Stimulated activated CD4-positive, alpha-beta T cell treated with anti-CD3 and anti-CD28 coated beads, Interleukin-2, amount 100 ng/mL, for 24 hours (primary cell): ENCODE measurements at places on chromosomes 7 and 10.
A peak's percentile ranks its signal among the peaks of the same experiment; 100 is the strongest.

DNA sequence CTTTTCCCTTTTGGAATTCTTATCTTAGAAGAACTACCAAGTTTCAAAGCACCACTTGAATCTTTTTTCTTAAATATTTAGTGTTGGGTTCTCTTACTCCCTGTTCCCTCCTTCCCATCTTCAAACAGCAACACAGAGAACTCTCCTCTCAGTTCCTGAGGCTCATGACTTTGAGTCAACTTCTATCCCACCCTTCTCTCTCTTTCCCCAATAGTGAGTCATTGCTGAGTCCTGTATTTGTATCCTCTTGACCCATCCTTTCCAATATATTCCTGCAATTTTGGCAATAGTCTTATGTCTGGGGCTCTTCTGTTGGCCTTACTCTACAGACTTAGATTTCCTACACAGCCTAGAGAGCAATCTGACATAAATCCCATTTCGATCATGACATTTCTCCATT is 20.8 kb upstream of the JCAD start:
- no peak for DNase-seq

DNA sequence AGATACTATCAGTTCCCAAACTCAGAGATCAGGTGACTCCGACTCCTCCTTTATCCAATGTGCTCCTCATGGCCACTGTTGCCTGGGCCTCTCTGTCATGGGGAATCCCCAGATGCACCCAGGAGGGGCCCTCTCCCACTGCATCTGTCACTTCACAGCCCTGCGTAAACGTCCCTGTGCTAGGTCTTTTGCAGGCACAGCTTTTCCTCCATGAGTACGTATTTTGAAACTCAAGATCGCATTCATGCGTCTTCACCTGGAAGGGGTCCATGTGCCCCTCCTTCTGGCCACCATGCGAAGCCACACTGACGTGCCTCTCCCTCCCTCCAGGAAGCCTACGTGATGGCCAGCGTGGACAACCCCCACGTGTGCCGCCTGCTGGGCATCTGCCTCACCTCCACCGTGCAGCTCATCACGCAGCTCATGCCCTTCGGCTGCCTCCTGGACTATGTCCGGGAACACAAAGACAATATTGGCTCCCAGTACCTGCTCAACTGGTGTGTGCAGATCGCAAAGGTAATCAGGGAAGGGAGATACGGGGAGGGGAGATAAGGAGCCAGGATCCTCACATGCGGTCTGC is 162.2 kb downstream of the EGFR start:
- DNase-seq = no peak

GRCh38 chr7:98922392-98923187 is 44.3 kb downstream of the TRRAP start:
- no peak for DNase-seq

DNA sequence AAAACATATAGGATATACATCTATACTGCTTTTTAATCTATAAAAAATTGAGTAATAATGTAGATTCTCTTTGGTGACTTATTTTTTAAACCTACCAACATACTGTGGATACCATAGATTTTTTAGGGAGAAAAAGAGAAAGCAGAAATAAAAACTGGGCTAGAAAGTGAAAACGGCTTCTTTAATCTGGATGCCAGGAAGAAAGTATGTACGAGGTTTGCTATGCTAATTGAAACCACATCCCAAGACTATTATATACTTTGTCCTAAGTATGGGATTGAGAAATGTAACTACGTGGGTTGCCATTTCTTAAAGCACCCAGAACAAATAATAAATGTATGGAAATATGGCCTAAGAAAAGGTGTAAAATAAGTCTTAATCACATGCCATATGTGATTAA is 129.0 kb upstream of the NFE2L3 start:
- no peak for DNase-seq

DNA sequence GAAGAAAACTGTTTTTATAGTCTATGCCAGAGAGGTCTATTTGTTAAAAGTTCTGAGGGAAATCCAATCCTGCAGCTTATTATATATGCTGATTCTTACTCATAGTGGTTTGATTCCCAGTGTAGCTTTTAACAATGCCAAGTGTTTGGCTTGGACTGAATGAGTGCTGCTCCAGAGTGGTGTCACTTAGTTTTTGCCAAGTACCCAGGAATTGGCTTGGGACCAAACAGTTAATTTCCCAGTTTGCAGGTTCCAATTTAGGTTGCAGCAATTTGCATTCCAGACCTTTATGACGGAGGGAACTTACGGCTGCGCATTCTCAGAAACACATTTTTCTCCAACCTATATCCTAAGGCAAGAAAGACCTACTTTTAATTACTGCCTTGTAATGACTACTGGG is 32.4 kb downstream of the NSUN6 start:
- DNase-seq = no peak

DNA sequence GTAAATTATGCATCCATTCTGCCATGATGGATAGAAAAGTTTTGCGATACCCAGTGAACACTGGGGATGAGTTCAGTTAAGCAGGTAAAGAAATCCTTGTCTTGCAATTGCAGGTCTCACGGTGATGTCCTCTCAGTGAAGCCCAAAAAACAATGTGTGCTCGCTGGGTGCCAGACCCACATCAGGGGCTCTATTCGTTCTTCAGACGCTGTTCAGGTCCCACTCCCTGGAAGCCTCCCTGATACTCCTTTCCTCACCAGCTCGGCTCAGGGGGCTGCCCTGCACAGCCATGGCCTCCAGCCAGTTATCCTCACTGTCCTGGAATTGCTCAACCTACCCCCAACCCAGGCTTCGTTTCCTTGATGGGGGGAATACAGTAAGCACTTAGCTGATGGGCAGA is 323.5 kb downstream of the ADARB2 start:
- no peak for DNase-seq

DNA sequence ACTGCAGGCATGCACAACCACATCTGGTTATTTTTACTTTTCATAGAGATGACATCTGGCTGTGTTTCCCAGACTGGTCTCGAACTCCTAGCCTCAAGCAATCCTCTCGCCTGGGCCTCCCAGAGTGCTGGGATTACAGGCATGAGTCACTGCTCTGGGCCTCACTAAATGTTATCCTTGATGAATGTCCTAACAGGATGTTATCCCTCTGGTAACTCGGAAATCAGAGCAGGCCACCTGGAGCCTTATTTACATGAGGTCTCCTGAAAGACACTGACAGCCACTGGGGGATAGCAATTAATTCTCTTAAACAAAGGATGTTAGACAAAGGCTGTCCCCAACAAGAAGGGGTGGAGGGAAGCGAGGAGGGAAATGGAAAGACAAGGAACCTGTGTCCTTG is 4.5 kb upstream of the ZNF438 start:
- no peak for DNase-seq

- DNase-seq = no peak
Measured at GRCh38 chr7:144391823-144392255, 11.7 kb downstream of the NOBOX start.

DNA sequence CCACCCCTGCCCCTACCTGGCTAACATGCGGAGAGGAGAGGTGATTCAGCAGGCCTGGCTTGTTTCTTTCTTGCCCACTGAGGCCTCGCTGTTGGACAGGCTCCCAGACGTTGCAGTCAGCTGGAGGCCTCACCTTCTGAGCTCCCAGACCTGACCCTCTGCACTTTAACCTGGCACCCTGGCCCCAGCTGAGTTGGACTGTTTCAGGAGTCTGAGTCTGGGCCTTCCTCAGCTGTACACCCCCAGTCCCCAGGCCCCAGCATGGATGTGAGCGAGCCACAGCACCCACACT is 35.0 kb downstream of the UNC5B start:
- DNase-seq = no peak

- DNase-seq = no peak
Measured at GRCh38 chr10:17109475-17110207, 20.0 kb downstream of the CUBN start.

DNA sequence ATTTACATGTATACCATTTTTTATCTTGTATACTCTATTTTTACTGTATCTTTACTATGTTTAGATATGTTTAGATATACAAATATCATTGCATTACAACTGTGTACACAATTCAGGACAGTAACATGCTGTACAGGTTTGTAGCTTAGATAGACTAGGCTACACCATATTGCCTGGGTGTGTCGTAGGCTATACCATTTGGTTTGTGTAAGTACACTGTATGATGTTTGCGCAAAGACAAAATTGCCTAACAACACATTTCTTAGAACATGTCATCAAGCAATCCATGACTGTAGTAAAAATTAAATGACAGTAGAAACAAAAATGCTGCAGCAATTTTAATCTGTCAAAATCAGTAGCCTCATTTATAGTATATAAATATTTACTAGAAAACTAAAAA is 812.2 kb downstream of the GRM8 start:
- DNase-seq = no peak

DNA sequence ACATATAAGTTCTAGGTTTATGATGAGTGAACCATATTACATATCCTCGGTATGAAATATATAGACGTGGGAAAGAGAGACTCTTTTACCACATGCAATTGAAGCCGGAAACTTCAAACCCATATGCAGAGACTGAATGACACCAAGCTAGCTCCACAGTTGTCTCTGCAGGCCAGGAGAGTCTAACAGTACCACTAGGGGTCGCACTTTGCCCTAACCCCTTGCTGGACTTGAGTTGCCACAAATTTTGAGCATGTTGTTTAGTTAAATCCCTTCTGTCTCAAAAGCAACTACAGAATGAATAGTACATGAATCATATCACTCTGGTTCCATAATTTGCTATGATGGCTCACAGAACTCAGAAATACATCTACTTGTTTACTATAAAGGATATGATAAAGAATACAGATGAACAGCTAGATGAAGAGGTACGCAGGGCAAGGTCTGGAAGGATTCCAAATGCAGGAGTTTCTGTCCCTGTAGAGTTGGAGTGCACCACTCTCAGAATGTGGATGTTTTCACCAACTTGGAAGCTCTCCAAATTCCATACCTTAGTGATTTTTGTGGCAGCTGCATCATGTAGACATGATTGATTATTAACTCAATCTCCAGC is 112.4 kb upstream of the YAE1 start:
- DNase-seq = peak; percentile 52

GRCh38 chr7:2204446-2204845 is 28.3 kb downstream of the MAD1L1 start:
- no peak for DNase-seq

GRCh38 chr7:50539725-50540124 is 25.5 kb downstream of the DDC start:
- DNase-seq = no peak

DNA sequence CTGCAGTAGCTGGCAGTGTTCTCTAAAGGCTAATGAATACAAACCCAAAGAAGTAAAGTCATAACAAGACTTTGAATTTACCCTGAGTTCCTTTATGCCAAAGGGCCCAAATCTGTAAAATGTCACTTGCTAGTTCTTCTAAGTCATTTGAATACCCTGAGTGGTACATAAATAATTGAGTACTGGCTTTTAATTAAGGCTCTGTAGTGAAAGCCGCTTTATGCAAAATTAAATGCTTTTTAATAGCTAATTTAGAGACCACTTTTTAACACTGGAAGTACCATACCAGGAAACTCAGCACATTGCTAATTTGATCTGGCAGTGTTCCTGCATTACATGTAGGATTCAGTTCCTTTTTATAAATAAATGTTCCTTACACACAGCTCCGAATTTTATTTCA is 24.0 kb upstream of the TSPAN13 start:
- no peak for DNase-seq

GRCh38 chr10:22927661-22928403 is at the start of gene ARMC3:
Gene ARMC3, plus strand, starts transcription at chr10:22928053. Its CDS starts 3,944 bp downstream, at chr10:22931997.
- DNase-seq = peak; percentile 65

GRCh38 chr10:79155301-79156081 is 86.7 kb downstream of the ZMIZ1 start:
- no peak for DNase-seq

- no peak for DNase-seq
Measured at GRCh38 chr10:13399752-13400151, 51.7 kb upstream of the SEPHS1 start.

DNA sequence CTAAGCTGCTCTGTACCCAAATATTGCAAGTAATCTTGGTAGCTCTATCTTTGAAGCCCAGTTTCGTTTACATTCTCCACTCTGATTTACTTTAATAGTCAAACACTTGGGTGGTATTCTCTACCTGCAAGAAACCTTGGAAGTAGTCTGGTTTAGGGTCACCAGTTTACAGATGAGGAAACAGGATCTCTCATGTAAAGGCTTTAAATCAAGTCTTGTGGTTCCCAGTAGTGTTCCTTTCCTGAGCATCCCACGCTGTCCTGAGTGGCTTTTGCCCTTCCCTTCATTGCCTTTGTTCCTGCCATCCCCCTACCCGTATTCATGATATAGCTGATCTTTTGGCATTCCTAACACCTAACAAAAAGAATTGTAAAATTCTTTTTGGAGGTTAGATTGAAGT is 20.3 kb downstream of the EXOC4 start:
- no peak for DNase-seq

GRCh38 chr10:102492344-102492939 is 10.1 kb downstream of the ACTR1A start:
- DNase-seq = no peak

- DNase-seq = no peak
Measured at GRCh38 chr7:3688071-3688470, 387.0 kb downstream of the SDK1 start.

GRCh38 chr10:110226926-110227641 is 19.7 kb downstream of the MXI1 start:
- peak; percentile 79 for DNase-seq

GRCh38 chr7:24830440-24831050 is 73.3 kb upstream of the GSDME start:
- DNase-seq = no peak

DNA sequence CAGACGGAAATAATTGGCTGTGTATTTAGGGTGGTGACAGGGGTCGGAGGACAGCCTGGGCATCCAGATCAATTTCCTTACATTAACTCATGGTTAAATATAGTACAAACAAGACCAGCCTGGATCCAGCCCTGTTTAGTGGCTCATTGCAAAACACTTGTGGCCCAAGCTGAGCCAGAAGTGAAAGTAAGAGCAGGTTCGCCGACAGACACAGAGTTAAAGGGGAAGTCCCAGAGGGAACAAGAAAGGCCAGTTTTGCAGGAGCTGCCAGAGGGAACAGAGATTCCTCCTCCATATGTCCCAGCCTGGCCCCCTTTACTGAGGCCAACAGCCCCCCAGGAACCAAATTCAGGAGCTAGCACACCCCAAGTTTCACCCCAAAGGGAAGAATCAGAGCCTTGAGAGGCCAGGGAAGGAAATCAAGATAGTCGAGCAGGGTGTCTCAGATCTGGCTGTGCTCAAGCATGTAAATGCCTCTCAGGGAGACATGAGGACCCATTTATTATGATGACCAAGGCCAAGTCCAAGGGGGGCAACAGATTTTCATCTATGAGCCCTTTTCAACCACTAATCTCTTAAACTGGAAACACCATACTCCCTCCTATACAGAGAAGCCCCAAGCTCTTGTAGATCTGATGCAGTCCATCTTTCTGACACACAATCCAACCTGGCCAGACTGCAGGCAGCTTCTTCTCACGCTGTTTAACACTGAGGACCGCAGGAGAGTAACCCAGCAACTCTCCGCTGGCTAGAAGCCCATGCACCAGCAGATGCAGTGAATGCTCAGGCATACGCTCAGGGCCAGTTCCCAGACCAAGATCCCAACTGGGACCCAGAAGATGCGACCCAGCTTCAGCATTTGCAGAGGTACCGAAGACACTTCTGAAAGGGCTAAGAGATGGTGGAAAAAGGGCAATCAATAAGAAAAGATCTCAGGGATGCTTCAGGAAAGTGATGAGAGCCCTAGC is 15.9 kb upstream of the ADCK2 start:
- DNase-seq = peak; percentile 37

- DNase-seq = no peak
Measured at GRCh38 chr10:61869774-61870525, 31.5 kb upstream of the ARID5B start.

GRCh38 chr7:116630357-116630756 is 41.6 kb upstream of the MET start:
- DNase-seq = no peak

GRCh38 chr10:49328401-49329145 is 29.6 kb downstream of the C10orf71 start:
- DNase-seq = no peak

- DNase-seq = no peak
Measured at GRCh38 chr10:124198871-124199270, 105.5 kb upstream of the CHST15 start.
